ENCODE measurements at places on chromosomes 5 and 9.

- H3K4me1 ChIP-seq: no peaks in the 10 kb centered on the region
- DNase-seq: peak; percentile 25
- no peak overlapping the region for H3K27ac ChIP-seq
- no peak overlapping the region for H3K4me3 ChIP-seq
- H3K27me3 ChIP-seq: no peaks in the 10 kb centered on the region
- H3K36me3 ChIP-seq: no peaks in the 10 kb centered on the region
Observed at GRCh38 chr9:122387536-122387935, 16.7 kb downstream of the PTGS1 start.

GRCh38 chr9:131562032-131562959, 17.0 kb downstream of the PRRT1B start:
- DNase-seq: no peak
- H3K4me3 ChIP-seq: no peak overlapping the region
- no peaks in the 10 kb centered on the region for H3K36me3 ChIP-seq
- peak overlapping the region; percentile 8 for H3K27ac ChIP-seq
- peaks cover 21% of the 10 kb centered on the region for H3K4me1 ChIP-seq
- no peaks in the 10 kb centered on the region for H3K27me3 ChIP-seq

- H3K36me3 ChIP-seq: no peaks in the 10 kb centered on the region
- H3K27ac ChIP-seq: no peak overlapping the region
- DNase-seq: no peak
- H3K4me1 ChIP-seq: no peaks in the 10 kb centered on the region
- H3K27me3 ChIP-seq: no peaks in the 10 kb centered on the region
Observed at GRCh38 chr9:25742256-25742655, 64.0 kb upstream of the TUSC1 start.

GRCh38 chr9:134302130-134302817, 24.0 kb upstream of the RXRA start:
- no peaks in the 10 kb centered on the region for H3K27me3 ChIP-seq
- H3K36me3 ChIP-seq: no peaks in the 10 kb centered on the region
- no peak overlapping the region for H3K4me3 ChIP-seq
- H3K4me1 ChIP-seq: no peaks in the 10 kb centered on the region
- H3K27ac ChIP-seq: no peak overlapping the region
- no peak for DNase-seq
